ENCODE measurements at places on chromosomes 16 and 17.

- no peak for DNase-seq
Observed at GRCh38 chr16:77888871-77889270, 100.5 kb downstream of the VAT1L start.

- DNase-seq, result no peak
Observed at GRCh38 chr17:17153709-17154108, 52.4 kb downstream of the PLD6 start.

- DNase-seq, result peak; percentile 55
Observed at GRCh38 chr16:4664538-4665418, 28.6 kb upstream of the NUDT16L1 start.

DNA sequence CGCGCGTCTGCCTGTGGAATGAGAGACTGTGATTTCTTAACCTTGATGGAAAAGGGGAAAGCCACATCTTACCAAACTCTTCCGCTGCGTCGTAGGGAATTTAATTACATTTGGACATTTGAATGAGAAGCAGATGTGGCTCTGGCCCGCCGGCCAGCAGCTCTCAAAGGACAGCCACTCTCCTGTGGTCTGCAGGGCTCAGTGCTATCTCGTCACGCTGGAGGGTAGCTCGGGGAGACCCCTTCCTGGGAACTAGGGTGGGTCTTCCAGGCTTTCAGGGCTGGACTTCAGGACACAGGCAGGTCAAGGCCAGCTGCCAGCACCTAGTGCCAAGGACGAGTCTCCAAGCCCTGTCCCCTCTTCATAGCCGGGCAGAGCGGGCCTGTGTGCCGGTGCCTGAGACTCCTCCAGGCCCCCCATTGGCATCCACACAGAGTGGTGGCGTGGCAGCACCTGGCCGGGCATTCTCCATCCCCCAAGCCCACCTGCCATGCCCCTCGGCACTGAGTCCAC, 15.9 kb upstream of the TBX2 start:
- no peak for DNase-seq

GRCh38 chr17:4635823-4636375, 5.6 kb downstream of the ALOX15 start:
- DNase-seq, result no peak

DNA sequence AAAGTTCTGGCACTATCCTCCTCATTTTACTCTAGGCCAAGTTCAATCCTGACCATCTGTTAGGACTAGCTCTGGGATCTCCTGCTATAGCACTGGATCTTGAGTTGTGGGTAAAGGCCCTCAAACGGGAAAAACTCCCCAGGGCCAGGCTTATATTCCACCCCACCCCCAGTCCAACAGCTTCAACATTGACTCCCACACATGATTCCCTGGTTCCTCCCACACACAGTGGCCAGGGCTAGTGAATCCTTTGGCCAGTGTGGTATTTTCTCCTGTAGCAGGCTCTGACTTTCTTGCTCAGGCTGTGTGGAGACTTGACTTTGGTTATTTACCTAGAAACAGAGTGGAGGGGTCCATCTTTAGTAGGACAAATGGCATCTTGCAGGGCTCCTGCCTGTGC, 10.3 kb upstream of the AKAP10 start:
- DNase-seq, result no peak

GRCh38 chr16:7722761-7723160, 390.1 kb downstream of the RBFOX1 start:
- no peak for DNase-seq

- DNase-seq, result no peak
Observed at GRCh38 chr17:16259926-16260325, 42.9 kb downstream of the PIGL start.

DNA sequence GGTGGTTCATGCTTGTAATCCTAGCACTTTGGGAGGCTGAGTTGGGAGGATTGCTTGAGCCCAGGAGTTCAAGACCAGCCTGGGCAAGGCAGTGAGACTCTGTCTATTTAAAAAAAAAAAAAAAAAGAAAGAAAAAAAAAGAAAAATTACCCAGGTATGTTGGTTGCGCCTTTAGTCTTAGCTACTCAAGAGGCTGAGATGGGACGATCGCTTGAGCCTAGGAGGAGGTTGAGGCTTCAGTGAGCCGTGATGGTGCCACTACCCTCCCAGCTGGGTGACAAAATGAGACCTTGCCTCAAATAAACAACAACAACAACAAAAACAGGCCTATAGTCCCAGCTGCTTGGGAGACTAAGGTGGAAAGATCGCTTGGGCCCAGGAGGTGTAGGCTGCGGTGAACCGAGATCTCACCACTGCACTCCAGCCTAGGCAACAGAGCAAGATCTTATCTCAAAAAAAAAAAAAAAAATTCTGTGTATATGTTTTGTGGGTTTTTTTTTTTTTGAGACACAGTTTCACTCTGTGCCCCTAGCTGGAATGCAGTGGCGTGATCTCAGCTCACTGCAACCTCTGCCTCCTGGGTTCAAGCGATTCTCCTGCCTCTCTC, 12.5 kb upstream of the ANKRD40CL start:
- peak; percentile 32 for DNase-seq

DNA sequence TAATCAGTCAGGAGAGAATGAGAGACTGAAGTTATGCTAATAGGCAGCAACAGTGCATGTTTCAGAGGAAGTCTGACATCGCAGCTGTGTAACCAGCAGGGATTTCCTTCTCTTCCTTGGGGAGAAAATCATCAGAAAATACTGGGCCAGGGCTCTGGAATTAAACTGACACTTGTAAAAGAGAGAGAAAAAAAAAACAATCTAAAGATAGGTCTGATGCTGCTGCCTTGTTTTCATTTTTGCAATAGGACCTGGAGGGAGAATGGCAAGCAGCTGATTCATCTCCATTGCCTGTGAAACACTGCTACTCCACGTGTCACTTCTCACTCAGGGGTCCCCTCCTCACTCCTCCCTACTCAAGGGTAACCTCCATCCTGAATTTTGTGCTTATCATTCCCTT, 17.7 kb upstream of the CORO6 start:
- DNase-seq, result no peak

DNA sequence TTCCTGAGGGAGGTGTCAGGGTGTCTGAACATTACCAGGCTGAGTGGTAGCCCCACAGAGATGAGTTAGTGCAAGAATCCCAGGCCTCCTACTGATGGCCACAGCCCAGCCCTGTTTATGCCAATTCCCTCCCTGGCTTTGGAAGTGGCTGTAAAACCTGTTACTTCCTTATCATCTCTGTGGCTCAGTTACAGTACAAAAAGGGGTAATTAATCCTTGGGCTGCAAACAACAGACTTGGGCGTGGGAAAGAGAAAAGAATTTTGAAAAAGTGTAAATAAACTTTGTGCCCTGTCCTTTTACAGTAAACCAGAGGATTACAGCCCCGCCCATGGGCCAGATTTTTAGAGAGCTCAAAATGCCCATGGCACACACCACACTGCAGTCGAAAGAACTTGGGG, 73.1 kb upstream of the AXIN2 start:
- DNase-seq, result no peak

GRCh38 chr17:36869856-36870719, 67.2 kb upstream of the LHX1 start:
- no peak for DNase-seq

- DNase-seq, result no peak
Observed at GRCh38 chr17:62761884-62762283, 46.2 kb downstream of the MARCHF10 start.
